ENCODE measurements at places on chromosomes 12 and 14. TPM values are rescaled to one million over a fixed set of nuclear protein-coding genes. Genes with fewer than 3 reads are reported as not detected.

KMT2D gene
- total RNA-seq, result 51.1 TPM

INHBE gene
- total RNA-seq, result not detected

CLEC7A gene
- not detected for total RNA-seq

NELL2 gene
- total RNA-seq, result 3.6 TPM

- H3K36me3 ChIP-seq, result no peaks in the 10 kb centered on the region
- H3K4me3 ChIP-seq, result no peak overlapping the region
- H3K4me1 ChIP-seq, result no peaks in the 10 kb centered on the region
- DNase-seq, result no peak
Observed at GRCh38 chr14:36555998-36556743, 26.2 kb downstream of the NKX2-8 start.

GRCh38 chr12:39240587-39240986, 202.3 kb downstream of the KIF21A start:
- H3K27me3 ChIP-seq, result no peaks in the 10 kb centered on the region
- no peak overlapping the region for H3K4me3 ChIP-seq
- no peak for DNase-seq
- no peaks in the 10 kb centered on the region for H3K36me3 ChIP-seq
- no peak overlapping the region for H3K27ac ChIP-seq
- peaks cover 18% of the 10 kb centered on the region for H3K4me1 ChIP-seq

DNA sequence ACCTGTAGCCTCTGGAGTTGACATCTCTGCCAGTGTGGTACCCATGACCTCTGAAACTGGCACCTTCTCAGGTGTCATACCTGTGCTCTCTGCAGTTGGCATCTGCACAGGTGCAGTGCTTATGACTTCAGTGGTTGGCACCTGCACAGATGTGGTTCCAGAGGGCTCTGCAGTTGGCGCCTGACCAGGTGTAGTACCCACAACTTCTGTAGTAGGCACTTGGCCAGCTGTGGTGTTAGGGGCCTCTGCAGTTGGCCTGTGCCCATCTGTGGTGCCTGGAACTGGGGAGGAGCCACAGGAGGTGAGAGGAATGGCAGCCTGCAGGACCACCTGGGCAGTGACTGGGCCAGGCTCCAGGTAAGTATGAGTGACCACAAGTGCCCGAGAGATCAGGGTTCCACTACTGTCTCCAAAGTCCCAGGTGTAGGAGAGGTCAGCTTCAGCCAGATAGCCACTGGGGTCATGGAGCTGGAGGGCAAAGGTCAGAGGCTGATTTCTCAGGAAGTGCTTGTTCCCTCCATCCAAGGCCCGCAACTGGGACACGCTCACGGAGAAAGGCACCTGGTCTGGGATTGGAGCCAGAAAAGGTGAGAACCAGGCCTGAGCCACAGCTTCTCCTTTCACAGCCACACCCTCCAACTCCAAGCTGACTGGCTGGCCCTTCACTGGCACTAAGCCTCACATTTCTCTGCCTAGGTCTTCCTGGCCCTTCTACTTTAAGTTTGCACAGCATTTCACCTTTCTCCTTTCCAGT, 8.6 kb downstream of the PMEL start:
- peaks cover 13% of the 10 kb centered on the region for H3K4me1 ChIP-seq
- no peaks in the 10 kb centered on the region for H3K27me3 ChIP-seq
- H3K27ac ChIP-seq, result peak overlapping the region; percentile 55

- H3K4me3 ChIP-seq, result no peak overlapping the region
- H3K27me3 ChIP-seq, result no peaks in the 10 kb centered on the region
- no peak overlapping the region for H3K27ac ChIP-seq
- H3K36me3 ChIP-seq, result no peaks in the 10 kb centered on the region
- no peaks in the 10 kb centered on the region for H3K4me1 ChIP-seq
Observed at GRCh38 chr12:68439368-68440045, 107.3 kb upstream of the MDM1 start.

DNA sequence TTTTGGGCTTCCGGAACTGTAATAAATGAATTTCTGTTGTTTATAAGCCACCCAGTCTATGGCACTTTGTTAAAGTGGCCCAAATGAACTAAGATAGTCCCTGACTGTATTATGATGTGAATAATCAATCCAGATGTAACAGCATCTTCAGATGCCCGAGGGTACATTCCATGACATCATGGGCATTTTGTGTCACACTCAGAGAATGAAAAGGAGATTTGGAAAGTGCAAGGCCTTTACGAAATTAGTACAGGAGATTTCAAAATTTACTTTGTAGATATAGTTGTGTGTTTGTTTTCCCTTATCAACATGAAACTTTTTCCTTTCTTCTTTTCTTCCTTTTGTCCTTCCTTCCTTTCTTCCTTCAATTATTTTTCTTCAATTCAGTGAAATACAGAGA, 54.2 kb upstream of the AMIGO2 start:
- no peak overlapping the region for H3K27ac ChIP-seq
- H3K4me3 ChIP-seq, result no peak overlapping the region
- no peak for DNase-seq
- H3K4me1 ChIP-seq, result no peaks in the 10 kb centered on the region

DNA sequence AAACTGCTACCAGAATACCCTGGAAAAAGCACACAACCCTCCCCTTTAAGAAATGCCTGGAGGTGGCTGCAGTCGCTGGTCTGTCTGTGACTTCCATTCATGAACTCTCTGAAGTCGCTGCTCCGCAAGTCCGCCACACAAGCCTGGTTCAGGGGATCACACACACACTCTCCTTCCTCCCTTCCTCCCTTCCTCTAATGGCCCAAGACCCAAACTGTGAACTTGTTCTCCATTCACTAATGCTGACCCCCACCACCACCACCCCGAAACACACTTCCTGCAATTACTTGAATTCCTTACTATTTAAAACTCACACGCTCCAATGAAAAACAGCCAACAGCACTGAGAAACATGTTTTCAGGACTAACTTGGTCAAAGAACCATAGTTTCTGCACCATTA, 1.0 kb upstream of the LMO3 start:
- H3K4me3 ChIP-seq, result peak overlapping the region; percentile 50
- peak overlapping the region; percentile 60 for H3K27ac ChIP-seq
- DNase-seq, result no peak
- H3K27me3 ChIP-seq, result no peaks in the 10 kb centered on the region

- no peak overlapping the region for H3K4me3 ChIP-seq
- no peak for DNase-seq
- H3K36me3 ChIP-seq, result peaks cover 3% of the 10 kb centered on the region
Observed at GRCh38 chr14:103534576-103535061, 5.6 kb downstream of the TRMT61A start.

- no peak overlapping the region for H3K4me3 ChIP-seq
- no peaks in the 10 kb centered on the region for H3K27me3 ChIP-seq
- no peak overlapping the region for H3K27ac ChIP-seq
- H3K36me3 ChIP-seq, result no peaks in the 10 kb centered on the region
Observed at GRCh38 chr12:120760349-120761254, 35.0 kb downstream of the ACADS start.

GRCh38 chr12:4003576-4003975, 130.4 kb upstream of the PARP11 start:
- DNase-seq, result no peak
- no peak overlapping the region for H3K27ac ChIP-seq
- no peaks in the 10 kb centered on the region for H3K36me3 ChIP-seq
- H3K27me3 ChIP-seq, result no peaks in the 10 kb centered on the region
- H3K4me1 ChIP-seq, result peaks cover 70% of the 10 kb centered on the region
- H3K4me3 ChIP-seq, result no peak overlapping the region

DNA sequence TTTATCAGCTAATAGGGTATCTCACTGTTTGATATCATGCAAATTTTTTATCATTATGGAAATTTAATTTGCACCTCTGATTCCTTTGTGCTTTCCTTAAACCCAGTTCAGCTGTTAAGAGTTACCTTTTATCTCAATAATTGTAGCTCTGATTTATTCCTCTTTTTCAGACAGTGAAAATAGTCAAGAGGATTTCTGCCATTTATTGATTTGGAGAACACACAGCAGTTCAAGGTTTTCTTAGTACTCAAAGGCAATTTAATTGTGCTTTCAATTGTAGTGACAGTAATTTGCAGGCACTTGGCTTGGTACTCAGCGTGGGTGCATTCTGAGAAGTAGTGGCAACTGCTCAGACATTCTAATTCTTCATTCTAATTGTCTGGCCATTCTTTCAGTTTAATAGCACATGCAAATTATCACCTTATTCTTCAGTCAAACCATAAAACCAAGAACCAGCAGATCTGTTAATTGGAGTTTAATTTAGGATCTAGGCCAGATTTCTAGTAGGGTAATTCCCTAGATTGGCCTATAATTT, 709.3 kb downstream of the RPS29 start:
- H3K27me3 ChIP-seq, result no peaks in the 10 kb centered on the region
- no peak overlapping the region for H3K27ac ChIP-seq
- no peaks in the 10 kb centered on the region for H3K4me1 ChIP-seq
- DNase-seq, result no peak

DNA sequence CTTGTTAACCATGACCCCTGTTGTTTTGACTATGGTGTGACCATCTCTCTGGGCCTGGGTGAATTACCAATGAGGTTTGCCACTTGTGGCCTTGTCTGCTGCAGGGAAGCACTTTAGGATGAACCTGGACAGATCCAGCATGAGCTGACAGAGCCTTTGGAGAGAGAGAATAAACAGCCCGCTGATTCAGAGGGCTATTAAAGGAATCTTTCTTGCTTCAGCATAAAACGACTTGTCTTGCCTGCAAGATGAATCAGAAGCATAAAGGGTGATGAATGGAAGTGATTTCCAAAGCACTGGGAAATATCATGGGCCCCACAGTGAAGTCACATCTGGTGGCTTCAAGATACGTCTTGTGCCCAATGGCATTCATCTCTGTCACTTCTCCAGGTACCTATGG, 69.0 kb upstream of the WSCD2 start:
- no peaks in the 10 kb centered on the region for H3K4me1 ChIP-seq
- no peak overlapping the region for H3K4me3 ChIP-seq
- H3K36me3 ChIP-seq, result no peaks in the 10 kb centered on the region
